T-cell (primary cell): ENCODE measurements at places on chromosomes 1 and 21. TPM values are rescaled to one million over a fixed set of nuclear protein-coding genes. Genes with fewer than 3 reads are reported as not detected.

GRCh38 chr1:196357913-196358312, 250.3 kb downstream of the KCNT2 start:
- DNase-seq: no peak

DNA sequence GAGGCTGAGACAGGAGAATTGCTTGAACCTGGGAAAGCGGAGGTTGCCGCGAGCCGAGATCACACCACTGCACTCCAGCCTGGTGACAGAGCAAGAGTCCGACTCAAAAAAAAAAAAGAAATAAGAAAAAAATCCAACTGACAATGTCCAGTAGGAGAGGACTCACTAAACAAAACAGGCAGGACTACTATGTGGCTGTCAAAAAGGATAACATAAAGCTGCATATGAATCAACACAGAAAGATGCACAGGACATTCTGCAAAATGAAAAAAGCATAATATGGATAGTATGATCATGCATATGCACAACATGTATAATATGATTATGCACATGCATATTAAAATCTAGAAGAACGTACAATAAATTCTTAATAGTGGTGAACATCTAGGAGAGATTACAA, 80.7 kb downstream of the JAK1 start:
- DNase-seq: no peak

DNA sequence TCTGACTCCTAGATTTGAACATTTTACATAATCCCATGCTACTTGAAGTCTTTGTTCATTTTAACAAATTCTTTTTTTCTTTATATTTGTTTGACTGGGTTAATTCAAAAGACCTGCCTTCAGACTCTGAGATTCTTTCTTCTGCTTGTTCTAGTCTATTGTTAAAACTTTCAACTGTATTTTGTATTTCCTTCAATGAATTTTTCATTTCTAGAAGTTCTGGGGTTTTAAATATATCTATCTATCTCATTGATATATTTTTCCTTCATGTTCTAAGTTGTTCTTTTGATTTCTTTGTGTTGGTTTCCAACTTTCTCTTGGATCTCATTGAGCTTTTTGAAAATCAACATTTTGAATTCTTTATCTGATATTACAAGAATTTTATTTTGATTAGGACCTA, 64.3 kb downstream of the HMCN1 start:
- DNase-seq: no peak

GRCh38 chr21:37551331-37551992, 184.9 kb downstream of the DYRK1A start:
- no peak for DNase-seq

GRCh38 chr1:153506831-153507413, 28.9 kb downstream of the S100A6 start:
- DNase-seq: no peak

DNA sequence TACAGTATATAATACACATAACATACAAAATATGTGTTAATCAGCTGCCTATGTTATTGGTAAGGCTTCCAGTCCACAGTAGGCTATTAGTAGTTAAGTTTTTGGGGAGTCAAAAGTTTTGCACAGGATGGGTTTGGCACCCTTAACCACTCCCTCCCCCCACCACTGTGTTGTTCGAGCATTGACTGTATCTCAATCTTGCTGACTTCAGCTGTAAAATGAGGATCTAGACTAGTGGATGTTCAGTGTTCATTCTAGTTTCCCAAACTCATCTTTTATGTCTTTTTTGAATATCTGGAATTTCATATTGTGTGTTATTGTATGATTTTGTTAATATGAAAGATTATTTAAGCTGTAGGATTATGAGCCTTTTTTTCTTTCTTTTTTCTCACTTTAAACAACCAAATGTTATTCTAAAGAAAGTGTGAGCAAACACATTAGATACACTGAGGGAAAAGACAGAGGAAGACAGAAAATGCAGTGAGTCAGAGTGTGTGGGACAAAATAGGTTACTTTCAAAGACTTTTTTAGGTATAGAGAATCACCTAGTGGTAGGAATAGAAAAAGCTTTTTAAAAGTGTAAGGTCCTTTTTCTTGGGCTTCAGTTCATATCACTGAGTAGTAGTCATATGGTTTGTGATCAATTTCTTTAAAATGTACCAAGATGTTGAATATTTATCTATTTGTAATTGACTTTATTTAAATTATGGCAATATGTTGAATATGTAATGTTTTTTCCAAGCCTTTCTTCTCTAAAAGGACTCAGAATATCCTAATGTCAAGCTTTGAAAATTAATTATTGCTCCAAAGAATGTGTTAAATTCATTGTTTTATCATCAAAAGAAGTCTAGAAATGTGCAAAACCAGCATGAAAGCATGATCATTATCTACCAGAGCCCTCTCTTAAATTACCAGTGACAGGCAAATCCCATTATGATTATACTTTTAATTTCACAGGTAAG, 17.9 kb upstream of the CENPF start:
- DNase-seq: no peak

GRCh38 chr1:159839116-159839849, 12.6 kb downstream of the SLAMF8 start:
- no peak for DNase-seq

DNA sequence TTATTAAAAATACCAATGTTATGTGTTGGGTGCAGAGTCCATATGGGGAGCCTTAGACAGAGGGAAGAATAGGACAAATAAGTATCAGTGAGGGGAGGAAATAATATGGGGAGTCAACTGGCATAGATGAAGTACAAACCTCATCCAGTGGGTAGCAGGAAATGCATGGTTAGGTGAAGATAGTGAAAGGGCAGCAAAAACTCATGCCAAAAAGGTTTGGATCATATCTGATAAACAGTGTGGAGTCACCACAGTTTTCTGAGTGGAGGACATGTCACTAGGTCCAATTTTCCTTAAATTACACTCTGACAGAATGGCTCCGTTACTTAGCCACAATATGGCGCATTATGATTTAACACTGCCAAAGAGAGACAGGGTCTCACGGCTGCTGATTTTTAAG, 10.3 kb downstream of the DUSP23 start:
- no peak for DNase-seq

GRCh38 chr1:9711466-9712020, 60.0 kb downstream of the PIK3CD start:
- DNase-seq: no peak

GRCh38 chr1:31010086-31010989, 55.2 kb downstream of the PUM1 start:
- no peak for DNase-seq

DNA sequence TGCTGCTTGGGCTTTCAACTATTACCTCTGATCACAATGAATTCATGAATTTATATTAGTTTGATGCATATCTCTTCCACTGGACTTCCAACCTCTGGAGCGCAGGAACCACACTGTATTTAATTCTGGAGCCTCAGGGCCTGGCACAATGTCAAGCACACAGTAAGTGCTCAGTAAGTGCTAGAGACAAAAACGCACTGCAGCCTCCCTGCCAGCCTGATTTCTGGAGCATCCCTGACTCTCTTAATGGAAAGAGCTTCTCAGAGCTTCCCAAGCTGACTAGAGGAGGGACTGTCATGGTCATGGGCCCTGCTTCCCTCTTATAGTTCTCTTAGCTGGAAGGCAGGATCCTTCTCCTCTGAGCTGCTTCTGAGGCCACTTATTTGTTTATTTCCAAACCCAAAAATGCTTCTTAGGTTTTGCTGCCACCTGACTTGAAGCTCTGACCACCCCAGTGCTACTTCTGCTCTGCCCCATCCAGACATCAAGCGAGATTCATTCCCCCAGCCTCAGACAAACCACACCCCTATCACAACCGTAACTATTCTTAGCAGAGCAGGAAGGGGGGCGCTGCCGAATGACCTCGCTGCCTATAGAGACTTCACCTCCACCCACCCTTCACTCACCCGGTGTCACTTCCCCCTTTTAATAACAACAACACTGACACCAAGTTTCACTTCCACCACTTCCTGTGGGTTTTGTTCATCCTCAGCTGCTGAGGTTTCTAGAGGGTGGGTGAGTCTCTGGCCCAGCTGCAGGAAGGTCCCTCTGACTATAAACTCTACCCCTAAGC, 33.6 kb downstream of the NUAK2 start:
- DNase-seq: peak; percentile 81

GRCh38 chr1:1988061-1988945, 15.3 kb downstream of the CFAP74 start:
- DNase-seq: no peak

DNA sequence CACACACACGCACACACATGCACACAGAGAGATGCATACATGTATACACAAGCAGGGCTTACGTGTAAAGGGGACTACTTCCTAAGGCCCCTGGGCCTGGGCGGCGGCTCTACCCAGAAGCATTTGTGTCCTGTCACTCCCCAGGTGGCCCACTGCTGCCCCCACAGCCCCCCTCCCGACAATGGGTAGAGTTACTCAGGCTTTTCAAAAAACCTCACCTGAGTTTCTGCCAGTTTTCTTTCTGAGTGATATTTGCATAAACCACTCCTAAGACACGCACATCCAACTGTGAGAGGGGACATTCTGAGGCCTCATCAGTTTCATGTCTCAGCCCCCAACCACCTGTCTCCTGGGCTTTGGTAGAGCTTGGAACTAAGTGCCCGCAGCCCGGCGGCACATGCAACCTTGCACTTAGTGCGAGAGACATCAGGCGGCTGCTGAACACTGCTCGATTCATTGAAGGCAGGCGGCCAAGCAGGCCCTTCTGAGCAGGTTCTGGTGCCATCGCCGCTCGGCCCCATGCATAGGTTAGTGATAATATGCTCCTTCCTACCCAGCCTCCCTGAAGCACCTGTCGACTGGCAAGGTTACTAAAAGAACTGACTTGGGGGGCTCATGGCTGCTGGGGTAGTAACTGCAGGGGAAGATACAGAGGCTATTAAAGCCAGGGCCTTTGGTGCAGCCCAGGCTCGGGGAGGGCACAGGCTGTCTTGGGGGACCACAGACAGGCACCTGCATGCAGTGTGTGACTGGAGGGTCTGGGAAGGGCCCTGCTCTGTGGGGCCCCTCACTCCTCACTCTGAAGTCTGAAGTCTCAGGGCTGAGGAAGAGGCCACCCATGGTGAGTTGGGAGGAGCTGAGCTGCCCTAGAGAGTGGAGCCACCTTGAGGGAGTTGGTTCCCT, 364.2 kb upstream of the VAMP3 start:
- DNase-seq: no peak

GRCh38 chr1:3403388-3404231, 50.9 kb upstream of the ARHGEF16 start:
- DNase-seq: no peak

- no peak for DNase-seq
These were observed 14.4 kb upstream of the AKR1A1 start for GRCh38 chr1:45535988-45536766.

DNA sequence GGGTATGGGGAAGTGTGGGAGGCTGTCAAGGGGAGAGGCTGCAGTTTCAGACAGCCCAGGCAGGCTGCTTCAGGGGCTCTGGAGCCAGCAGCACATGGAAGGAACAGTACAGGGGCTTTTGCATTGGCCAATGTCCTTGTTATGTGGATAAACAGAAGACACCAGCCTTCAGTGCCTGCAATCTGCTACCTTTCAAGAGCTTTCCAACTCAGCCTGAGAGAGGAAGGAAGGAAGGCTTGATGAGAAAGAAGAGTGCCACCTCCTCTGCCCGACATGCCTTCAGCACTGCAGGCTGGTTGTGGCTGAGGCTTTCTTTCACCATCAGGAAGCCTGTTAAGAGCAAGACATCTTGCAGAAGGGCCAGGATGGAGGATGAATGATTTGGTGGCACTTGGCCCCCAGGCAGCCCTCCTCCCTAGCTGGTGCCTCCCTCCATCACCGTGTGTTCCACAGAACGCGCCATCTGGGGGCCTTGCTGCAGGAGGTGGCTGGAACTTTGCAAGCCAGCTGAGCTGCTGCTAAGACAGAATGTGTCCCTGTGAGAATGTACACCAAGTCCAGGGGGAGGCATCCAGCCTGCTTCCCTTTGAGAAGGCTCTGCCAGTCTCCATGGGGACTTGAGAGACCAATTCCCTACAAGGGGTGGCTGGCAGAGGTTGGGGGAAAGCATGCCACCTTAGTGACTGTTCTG, 372.4 kb upstream of the PROX1 start:
- DNase-seq: no peak

DNA sequence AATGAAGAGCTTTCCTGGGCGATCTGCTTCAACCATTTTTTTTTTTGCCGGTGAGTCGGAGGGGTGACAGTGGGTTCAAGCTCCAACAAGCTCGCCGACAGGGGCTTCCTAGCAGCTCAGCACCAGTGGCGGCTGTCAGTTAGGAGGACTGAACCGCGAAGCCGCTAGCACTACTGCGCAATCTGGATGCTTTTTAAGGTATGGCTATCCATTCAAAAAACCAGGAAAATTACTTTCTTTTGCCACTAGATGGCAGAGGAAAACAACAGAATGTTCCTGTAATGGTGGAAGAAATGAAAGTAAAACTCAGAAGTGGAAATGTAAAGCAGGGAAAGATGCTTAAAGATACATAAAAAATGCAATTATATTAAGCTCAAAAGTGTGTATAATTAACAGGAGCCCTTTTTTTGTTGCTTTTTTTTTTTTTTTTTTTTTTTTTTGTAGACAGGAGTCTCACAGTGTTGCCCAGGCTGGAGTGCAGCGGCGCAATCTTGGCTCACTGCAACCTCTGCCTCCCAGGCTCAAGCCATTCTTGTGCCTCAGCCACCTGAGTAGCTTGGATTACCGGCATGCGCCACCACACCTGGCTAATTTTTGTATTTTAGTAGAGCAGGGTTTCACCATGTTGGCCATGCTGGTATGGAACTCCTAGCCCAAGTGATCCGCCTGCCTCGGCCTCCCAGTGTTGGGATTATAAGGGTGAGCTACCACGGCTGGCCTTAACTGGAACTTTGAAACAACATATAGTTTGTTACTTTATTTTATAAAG, 8.5 kb downstream of the KYAT3 start:
- DNase-seq: peak; percentile 19

Gene PTPN7
- 96.8 TPM for total RNA-seq

Gene ZFP69B
- total RNA-seq: 4.3 TPM

Gene TTC39A
- not detected for total RNA-seq

Gene RGS7
- not detected for total RNA-seq

Gene AKIRIN1
- total RNA-seq: 79.8 TPM

Gene TMEM52
- not detected for total RNA-seq

Gene PAQR6
- 2.8 TPM for total RNA-seq

Gene LEFTY1
- total RNA-seq: 0.51 TPM
